ENCODE measurements at places on chromosomes 4 and X.

GRCh38 chrX:54043541-54044125, 640 bp downstream of the PHF8 start:
- no peak for DNase-seq

DNA sequence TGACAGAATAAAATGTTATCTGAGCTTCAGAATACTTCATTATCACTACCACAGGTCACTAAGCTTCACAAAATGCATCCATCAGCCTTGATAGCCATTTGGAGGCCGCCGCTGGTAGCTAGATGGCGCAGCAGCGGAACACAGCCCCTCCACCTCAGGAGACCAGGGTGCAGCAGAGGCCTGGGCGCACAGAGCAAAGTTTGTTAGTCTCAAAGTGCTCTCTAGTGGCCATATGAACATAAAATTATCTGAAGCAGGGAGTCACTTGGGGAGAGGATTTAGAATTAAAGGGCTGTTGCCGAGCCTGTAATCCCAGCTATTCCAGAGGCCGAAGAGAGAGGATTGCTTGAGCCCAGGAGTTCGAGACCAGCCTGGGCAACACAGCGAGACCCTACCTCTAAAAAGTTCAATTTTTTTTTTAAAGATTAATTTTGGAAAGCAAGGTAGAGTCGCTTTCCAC, 8.1 kb upstream of the DCTD start:
- DNase-seq = peak; percentile 54

- DNase-seq = peak; percentile 19
These were observed 41.1 kb downstream of the ADGRA3 start for GRCh38 chr4:22474636-22475310.

DNA sequence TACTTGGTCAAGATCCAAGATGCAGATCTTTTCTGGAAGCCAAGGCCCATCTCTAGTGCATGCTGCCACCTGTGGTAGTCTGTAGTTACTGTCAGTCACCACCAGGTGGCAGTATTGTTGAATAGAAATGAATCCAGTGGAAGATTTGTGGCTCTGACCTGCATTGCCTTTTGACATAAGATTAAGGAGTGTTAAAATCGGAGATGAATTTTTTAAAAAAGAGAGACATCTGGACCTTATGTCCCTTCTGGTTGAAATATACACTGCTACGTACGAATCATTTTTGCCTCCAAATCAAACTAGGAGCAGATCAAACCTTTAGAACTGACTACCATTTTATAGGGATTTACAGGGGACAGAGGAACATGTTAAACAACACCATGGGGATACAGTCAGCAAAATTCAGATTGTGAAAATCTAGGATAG, 46.9 kb upstream of the RHOH start:
- peak; percentile 32 for DNase-seq

- DNase-seq = no peak
These were observed 234.1 kb upstream of the PGRMC2 start for GRCh38 chr4:128521648-128522111.

GRCh38 chr4:110959041-110959643, 336.3 kb upstream of the PITX2 start:
- peak; percentile 33 for DNase-seq

GRCh38 chr4:13601048-13601447, 26.5 kb downstream of the BOD1L1 start:
- no peak for DNase-seq

- no peak for DNase-seq
These were observed at the start of gene OCRL for GRCh38 chrX:129540068-129540653. TSS of gene OCRL (plus strand) at chrX:129540259. CDS start at chrX:129540440, 181 bp downstream.

GRCh38 chr4:4603592-4603991, 61.7 kb upstream of the STX18 start:
- no peak for DNase-seq

GRCh38 chrX:153731117-153731844, 6.6 kb downstream of the ABCD1 start:
- no peak for DNase-seq

DNA sequence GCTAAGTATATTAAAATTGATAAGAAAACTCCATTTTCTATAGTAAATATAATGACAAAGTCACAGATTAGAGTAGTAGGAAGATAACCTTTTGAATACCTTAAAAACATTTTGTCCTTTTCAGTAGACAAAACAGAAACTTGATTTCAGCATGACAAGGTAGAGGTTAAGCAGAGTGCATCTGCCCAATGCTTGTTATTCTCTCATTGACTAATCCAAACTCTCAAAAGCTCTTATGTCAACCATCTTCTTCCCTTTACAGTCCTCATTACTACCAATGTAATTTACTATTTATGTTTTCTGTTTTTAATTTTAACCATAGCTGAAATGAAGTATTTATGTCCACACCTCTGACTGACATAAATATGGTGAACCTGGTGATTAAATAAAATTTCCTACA, 11.1 kb downstream of the NIPAL1 start:
- DNase-seq = no peak

- no peak for DNase-seq
These were observed 9.0 kb upstream of the CHIC2 start for GRCh38 chr4:54073271-54073880.

- no peak for DNase-seq
These were observed 1023.8 kb downstream of the FAT4 start for GRCh38 chr4:126338548-126338947.

Data from fibroblast of skin of left biceps (primary cell).